ENCODE measurements at places on chromosomes 1 and 21.

- no peak for DNase-seq
These were observed 53.6 kb upstream of the RAP1A start for GRCh38 chr1:111565968-111566367.

GRCh38 chr1:90926971-90927370, 94.9 kb downstream of the ZNF644 start:
- peak; percentile 68 for DNase-seq

DNA sequence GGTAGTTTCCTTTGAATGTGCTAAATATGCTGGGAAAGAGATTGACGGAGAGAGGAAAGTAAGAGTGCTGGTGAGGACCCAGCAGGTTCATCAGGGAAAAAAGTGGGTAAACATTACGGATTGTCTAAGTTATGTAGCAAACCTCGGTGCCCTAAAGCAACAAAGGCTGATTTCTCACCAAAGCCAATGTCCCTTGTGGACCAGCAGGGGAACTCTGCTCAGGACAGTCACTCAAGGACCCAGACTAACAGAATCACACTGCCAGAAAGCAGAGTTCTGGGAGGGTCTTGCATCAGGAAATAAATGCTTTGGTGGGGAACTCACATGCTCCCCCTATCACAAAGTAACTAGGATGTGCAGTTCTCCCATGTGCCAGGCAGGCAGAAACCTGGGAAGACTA, 1.7 kb upstream of the IKBKE start:
- peak; percentile 46 for DNase-seq

GRCh38 chr1:63124666-63125191, 197.6 kb upstream of the FOXD3 start:
- peak; percentile 28 for DNase-seq

DNA sequence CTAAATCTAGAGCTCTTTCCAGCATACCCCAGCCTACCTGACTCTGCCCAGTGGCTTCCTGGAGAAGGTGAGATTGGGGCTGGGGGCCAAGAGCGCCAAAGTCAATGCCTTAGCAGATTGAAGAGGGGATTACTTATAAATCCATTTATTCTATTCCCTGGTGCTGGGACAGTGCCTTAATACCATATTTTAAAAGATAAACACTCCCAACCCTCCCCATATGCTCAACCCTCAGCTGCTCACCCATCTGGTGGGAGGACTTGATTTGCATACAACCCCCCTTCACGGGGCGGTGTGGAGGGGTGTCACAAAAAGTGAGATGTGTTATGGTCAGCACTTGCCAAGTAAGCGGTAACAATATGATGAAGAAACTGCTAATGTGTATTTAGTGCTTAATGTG, 3.2 kb upstream of the DISP3 start:
- DNase-seq, result no peak

DNA sequence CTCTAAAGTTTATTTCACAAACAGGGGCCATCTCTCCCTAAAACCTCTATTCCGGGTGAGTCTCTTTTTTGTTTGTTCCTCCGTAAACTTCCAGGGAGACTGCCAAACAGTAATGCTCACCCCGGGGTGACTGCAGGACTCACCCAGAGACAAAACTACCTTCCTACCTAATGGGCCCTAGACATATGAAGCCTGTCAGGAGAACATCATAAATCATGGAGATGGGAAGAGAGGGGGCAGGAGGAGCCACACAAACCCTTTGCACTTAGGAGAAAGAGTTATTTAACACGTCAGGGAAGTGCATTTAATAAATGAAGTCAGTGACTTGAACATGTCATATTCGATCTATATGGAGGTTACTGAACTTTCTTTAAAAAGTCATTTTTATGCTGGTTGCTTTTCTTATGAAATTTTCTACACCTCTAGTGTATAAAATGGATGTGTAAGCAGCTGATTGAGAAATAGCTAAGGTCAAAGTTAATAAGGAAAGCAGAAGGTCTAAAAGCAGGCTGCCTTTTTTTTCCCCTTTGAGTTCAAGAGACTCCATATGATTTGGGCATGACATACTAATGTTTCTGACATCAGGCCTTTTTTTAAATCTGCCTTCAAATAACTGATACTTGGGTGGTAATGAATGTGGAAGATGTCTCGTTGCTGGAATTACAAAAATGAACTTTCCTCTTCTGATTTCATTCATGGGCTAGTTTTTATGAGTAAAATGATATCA, 286.9 kb upstream of the USP25 start:
- DNase-seq, result no peak

DNA sequence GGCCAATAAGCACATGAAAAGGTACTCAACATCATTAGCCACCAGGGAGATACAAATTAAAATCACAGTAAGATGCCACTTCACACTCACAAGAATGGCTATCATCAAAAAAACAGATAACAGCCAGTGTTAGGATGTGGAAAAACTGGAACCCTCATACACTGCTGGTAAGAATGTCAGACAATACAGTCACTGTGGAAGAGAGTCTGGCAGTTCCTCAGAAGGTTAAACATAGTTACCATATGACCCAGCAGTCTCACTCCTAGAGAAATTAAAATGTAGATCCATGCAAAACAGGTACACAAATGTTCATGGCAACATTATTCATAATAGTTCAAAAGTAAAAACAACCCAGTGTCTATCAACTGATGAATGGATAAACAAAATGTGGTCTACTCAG, 33.3 kb downstream of the LDLRAD1 start:
- DNase-seq, result peak; percentile 60

DNA sequence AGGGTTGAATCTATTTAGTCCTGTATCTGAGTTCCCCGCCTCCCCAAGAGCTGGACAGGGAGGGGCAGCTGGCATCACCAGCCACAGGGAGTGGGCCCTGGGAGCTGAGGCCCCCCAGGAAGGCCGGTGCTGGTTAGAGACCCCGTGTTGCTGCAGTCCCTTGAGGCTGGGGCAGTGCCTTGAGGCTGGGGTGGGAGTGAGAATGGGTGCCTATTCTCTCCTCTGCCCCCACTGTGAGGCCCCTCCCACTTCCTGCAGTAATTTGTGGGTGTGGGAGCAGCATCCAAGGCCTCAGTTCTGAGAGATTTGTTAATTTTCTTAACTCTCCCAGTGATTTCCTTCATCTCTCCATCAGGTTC, 2.5 kb upstream of the TRAPPC3 start:
- no peak for DNase-seq

DNA sequence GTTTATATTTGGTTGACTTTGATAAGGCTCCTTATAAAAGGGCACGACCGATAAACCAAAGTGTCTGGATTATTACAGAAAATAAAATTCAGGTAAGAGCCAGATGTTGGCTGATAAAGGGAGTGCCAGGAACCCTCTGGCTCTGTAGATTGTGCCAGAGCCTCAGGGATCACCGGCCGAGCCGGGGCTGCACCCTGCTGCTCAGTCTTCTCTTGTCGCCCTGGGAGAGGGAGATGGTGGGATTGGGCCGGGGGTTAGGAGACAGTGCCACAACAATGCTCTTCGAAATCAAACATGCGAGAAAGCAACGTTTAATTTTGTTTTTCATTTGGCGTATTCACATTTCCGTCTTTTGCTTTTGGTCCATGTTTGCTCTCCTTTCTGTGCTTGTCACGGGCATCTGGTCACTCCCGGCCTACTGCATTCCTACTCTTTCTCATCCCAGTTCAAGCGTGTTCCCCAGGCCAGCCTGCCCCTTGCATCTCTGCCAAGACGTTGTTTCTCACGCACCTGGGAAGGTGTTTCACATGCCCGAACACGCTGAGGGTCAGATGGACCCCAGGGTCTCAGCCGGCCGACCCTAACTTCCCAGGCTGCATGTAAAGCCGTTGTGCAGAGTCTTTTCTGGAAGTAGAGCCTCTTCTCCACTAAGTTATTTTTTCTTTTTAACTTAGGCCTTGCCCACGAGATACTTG, 18.8 kb upstream of the C2CD2 start:
- no peak for DNase-seq

GRCh38 chr1:233293556-233294446, 1.7 kb downstream of the PCNX2 start:
- peak; percentile 66 for DNase-seq

DNA sequence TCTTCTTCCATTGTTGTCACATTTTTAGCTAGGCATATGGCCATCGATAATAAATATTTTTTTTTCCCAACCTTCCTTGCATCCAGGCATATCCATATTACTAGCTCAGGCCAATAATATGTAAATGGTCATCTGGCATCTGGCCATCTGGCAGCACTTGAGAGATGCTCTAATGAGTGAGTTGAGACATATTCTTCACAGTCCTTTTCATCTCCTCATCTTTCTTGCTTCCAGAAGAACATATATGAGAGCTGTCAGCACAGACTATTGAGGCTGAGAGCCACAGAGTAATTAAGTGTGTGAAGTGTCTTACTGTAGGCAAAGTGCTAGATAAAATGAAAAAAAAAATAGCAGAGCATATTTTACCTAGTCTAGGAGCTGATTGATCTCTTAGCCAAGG, 628.4 kb upstream of the TMPRSS15 start:
- DNase-seq, result no peak
